Astrocyte (in vitro differentiated cells and primary cell): ENCODE measurements at places on chromosomes 3 and 15. TPM values are rescaled to one million over a fixed set of nuclear protein-coding genes. Genes with fewer than 3 reads are reported as not detected.

DNA sequence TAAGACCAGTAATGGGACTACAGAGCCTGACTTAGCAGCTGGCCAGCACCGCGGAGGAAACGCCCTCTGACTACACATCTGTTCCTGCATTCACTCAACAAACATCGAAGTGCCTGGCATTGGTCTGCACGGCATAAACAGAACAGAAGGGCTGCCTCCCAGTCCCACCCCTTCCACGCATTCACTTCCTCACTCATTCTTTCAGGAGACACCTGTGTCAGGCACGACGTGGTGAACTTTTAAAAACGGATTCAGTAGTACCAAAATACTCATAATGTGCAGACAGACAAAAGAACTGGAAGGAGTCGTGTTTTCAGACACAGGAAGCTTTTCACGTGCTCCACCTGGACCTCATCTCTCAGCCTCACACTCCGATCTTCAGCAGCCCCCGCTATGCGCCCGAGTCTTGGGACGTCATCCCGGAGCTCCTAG is 123.3 kb downstream of the XXYLT1 start:
- no peak for DNase-seq

DNA sequence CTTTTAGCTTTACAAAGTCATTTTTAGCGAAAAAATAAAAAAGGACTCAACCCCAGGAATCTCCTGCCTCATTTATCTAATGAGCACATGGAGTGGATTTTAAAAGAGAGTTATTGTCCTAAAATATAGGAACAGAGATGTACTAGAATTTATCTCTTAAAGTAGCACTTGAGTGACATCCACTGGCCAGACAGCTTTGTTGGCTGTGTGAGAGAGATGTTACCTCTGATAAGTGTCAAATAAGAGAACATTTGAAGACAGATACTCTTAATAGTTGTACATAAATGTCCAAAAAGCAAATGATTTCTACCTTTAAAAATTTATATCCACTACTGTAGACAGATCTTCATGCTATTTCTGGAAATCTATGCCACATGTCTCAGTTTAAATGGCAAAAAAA is 12.3 kb upstream of the MFSD1 start:
- DNase-seq, result no peak

NEIL1 gene
- 4.9 and 5.1 TPM in 2 replicates for total RNA-seq

DNA sequence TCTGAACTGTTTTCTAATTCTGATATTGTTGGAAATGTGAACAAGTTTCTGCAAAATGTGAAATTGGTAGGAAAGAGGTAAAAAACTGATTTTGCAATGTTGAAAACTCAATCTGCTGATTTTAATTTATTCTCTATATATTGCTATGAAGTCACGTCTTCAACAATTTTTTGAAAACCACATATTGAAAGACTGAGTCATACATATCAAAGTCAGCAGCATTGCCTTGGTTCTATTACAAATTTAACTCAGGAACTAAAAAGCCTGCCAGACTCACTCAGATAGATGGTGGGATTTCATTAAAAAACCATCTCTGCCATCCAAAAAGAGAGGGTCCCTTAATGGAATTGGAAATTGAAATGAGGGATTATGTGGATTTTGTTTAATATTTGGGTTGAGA is 351.4 kb downstream of the CNTN3 start:
- no peak for DNase-seq

DNA sequence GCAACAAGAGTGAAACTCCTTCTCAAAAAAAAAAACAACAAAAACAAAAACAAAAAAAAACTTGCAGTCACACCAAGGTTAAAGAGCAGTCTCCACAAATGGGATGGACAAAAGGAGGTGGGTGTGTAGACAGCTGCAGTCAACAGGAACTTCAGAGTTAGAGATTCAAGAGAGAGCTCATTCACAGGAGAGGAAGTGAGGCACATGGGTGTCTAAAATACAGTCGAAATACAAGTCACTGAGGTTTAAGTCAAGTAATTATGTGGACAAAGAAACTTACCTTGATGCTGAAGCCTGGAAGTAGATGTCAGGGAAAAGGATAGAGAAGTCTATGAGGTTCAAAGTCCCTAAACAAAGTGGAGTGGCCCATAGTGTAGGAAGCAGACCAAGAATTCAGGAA is 14.8 kb downstream of the MRPS11 start:
- no peak for DNase-seq

- no peak for DNase-seq
Observed at GRCh38 chr15:27256446-27256845, 285.5 kb downstream of the GABRG3 start.

FAM107A gene
- total RNA-seq, result not detected in 2 replicates

GRCh38 chr15:39078026-39078425 is 502.9 kb upstream of the THBS1 start:
- no peak for DNase-seq

DNA sequence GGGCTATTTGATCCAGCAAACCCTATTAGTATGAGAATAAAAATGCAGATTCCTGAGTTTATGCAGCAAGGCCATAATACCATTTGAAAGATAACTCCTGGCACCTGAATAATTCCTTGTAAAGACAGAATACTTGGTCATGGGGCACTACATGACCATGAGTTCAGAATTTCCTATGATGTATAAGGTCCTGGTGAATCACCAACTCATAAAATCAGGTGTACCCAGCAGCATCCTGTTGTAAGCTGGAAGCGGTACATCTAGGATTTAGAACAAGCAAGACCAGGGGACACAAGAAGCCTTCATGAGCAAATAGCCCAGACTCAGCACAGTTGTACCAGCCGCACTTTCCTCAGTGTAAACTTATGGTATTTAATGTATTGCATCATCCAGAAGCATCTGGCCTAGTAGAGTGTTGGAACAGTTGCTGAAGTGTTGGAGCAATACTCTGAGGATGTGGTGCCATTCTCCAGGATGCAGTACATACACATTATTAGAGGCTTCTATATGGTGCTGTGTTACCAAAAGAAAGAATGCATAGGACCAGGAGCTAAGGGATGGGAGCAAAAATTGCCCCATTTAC is 233.4 kb downstream of the SQOR start:
- no peak for DNase-seq

DNA sequence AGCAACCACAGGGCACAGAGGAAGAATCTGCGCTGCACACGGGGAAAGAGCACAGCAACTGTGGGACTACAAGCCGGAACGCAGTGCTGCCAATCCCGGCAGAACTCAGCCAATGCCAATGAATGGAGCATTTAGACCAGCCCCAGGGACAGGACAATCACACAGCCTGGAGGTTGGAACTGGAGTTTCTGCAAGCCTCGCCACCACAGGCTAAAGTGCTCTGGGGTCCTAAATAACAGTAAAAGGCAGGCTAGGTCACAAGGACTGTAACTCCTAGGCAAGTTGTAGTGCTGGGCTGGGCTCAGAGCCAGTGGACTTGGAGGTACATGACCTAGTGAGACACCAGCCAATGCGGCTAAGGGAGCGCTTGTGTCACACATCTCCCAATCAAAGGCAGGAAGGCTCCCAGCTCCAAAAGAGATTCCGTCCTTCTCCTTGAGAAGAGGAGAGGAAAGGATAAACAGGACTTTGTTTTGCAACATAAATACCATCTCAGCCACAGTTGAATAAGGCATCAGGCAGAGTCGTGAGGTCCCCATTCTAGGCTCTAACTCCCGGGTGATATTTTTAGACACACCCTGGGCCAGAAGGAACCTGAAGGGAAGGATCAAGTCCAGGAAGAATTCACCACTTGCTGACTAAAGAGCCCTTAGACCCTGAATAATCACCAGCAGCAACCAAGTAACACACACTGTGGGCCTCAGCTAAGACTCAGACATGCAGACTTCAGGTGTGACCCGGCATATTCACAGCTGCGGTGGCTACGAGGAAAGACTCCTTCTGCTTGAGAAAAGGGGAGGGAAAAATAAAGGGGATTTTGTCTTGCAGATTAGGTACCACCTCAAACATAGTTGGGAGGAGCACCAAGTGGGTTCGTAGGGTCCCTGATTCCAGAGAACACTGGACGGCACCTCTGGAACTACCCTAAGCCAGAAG is 85.5 kb upstream of the XXYLT1 start:
- DNase-seq, result peak; percentile 4

TMF1 gene
- total RNA-seq, result 46.0 and 46.8 TPM in 2 replicates

DNA sequence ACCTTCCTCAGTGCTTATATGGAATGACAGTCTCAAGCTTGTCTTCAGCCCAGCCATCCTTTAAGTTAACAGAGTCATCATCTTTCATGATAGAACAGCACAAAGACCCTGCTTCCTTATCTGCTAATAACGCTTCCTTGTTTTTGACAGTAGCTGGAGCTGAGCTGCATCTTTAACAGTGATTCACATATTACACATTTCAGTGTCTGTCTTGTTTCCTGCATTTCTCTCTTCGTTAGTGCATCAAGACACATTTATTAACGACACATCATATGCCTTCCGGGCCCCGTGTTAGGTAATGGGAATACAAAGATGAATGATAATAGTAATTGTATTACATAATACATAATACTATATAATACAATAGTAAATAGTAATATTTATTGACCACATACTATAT is 30.2 kb upstream of the GREM1 start:
- peak; percentile 79 for DNase-seq

CIB1 gene
- 49.6 and 50.7 TPM in 2 replicates for total RNA-seq

TIMMDC1 gene
- 109 and 116 TPM in 2 replicates for total RNA-seq

- DNase-seq, result peak; percentile 14
Observed at GRCh38 chr3:172913911-172914655, 163.6 kb downstream of the ECT2 start.

GRCh38 chr3:50138266-50139200 is 16.6 kb upstream of the SEMA3F start:
- DNase-seq, result no peak

GRCh38 chr3:187314176-187314575 is 22.6 kb upstream of the MASP1 start:
- DNase-seq, result no peak

TMIE gene
- 0.34 and 0.53 TPM in 2 replicates for total RNA-seq

CP gene
- 0.48 TPM in 1 of 2 replicates, not detected in the other for total RNA-seq

DNA sequence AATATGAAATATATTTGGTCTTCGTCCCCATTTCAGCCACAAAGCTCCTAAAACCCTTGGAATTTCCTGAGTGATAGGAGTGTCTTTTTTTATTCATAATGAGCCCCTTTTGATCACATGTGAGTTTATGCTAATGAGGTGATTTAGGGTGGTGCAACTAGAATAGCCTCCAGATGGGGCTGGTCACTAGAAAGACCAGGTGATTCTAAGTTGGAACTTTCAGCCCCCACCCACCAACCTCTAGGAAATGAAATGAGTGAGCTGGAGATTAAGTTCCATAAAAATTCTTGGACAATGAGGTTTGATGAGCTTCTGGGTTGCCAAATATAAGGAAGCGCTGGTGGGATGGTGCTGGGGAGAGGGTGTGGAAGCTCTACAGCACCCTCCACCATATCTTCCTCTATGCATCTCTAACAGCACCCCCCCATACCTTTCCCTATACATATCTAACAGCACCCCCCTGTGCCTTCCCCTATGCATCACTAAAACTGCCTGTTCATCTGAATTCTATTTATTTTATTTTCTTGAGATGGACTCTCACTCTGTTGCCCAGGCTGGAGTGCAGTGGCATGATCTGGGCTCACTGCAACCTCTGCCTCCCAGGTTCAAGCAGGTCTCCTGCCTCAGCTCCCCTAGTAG is 2.1 kb upstream of the SMCO1 start:
- no peak for DNase-seq

DNA sequence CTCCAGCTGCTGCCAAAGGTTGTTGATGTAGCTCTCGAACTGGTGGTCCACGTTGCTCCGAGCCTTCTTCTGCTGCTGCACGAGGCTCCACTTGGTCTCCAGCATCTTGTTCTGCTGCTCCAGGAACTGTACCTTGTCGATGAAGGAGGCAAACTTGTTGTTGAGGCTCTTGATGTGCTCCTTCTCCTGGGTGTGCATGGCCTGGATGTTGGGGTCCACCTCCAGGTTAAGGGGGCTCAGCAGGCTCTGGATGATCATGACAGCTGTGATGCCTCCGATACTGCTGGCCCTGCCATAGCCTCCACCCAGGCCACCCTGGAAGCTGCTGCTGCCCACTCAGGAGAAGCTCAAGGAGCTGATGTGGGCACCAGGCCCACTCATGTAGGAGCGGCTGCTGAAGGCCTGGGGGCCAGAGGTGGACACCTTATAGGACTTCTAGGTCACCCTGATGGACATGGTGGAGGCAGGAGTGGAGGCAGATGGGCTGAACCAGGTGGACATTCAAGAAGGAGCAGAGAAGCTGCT is 14.9 kb upstream of the PSTPIP1 start:
- no peak for DNase-seq

STRA6 gene
- total RNA-seq, result 7.2 and 13.7 TPM in 2 replicates

RYR3 gene
- 0.91 and 1.5 TPM in 2 replicates for total RNA-seq

DNA sequence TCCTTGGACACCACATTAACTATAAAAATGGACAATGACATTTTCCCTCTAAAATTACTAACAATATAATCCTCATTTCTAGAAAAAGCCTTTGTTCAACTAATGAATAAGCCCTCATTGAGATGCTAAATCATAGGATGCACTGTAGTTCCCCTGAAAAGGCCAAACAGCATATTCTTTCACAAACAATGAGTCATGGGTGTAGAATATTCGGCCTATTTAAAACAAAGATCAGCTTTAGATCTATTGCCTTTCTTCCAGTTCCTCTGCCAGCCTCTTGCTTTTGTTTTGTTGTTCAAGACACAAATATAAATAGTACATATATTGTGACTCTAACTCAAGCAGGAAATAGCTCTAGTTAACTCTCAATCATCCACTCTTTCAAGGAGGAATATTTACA is 82.5 kb downstream of the ADAM10 start:
- DNase-seq, result peak; percentile 3

STRIT1 gene
- total RNA-seq, result not detected in 2 replicates

CD200R1 gene
- total RNA-seq, result 0.39 and 0.67 TPM in 2 replicates

DNA sequence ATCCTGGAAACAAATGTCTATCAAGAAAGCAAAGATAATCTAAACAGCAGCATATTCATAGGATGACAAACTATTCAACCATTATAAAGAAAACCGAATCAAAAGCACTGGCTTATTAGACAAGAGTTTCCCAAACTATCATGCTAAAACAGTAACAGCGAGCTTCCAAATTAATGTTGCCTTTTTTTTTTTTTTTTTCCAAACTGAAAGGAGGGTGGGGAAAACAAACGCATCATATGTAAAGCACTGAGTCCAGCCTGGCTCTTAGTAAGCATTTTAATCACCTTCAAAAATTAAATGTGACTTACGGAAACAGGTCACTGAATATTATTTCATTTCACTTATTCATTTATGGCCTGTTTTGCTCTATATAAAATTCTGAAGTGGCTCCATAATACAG is 2.3 kb downstream of the TJP1 start:
- DNase-seq, result no peak

- DNase-seq, result peak; percentile 49
Observed at GRCh38 chr3:146256851-146257486, 6.1 kb upstream of the PLSCR4 start.

ARID3B gene
- total RNA-seq, result 11.9 and 18.5 TPM in 2 replicates

CRTC3 gene
- 21.4 and 22.2 TPM in 2 replicates for total RNA-seq

GRCh38 chr3:125496701-125497100 is 23.3 kb downstream of the SNX4 start:
- no peak for DNase-seq
